ENCODE measurements at places on chromosomes 5 and 9.

DNA sequence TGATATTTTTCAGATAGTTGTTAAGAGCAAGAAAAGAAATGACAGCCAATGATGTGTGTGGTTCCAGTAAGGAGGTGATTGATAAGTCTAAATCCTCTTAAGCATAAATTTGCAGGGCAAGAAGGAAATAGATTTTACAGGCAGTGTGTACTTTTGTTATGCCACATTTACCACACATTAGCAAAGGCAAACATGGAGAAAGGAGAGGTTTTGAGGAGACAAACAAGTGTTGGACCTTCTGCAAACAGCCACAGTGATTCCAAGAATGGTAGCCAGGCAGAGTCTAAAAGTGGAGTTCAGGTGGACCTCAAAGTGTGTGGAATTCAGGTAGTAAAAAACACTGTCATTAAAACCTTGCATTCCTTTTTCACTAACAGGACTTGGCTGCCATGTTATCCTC lies 295.9 kb upstream of the ITGA1 start:
- no peak for DNase-seq

GRCh38 chr5:20555034-20555433 lies 567.0 kb upstream of the CDH18 start:
- DNase-seq = no peak

DNA sequence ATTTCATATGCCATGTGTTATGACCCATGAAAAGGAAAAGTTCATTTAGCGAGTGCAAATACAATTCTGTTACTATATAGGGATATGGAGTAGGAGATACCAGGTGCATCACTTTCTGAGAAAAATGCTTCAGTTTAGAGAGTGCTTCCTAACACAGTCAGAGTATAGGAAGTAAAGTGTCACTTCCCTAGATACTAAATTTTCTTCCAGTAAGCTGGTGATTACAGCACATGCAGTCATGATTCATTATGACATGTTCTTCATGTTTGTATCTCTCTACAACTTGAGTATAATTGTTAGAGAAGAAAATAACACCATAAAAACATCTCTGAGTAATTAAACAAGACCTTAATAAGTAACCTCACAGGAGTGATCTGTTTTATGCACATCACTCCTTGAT lies 837.0 kb downstream of the DNAH5 start:
- DNase-seq = no peak

GRCh38 chr9:108180541-108180940 lies 675.2 kb downstream of the ACTL7B start:
- no peak for DNase-seq

- no peak for DNase-seq
Measured at GRCh38 chr5:52771343-52772039, 16.2 kb upstream of the ITGA1 start.

GRCh38 chr9:121445986-121446385 lies 53.7 kb downstream of the GGTA1 start:
- no peak for DNase-seq

GRCh38 chr5:6710070-6710469 lies 3.2 kb upstream of the TENT4A start:
- DNase-seq = peak; percentile 69

Data from kidney epithelial cell (primary cell).